ENCODE measurements at places on chromosomes 7 and 10.

- H3K4me3 ChIP-seq: no peak overlapping the region
- H3K27me3 ChIP-seq: no peaks in the 10 kb centered on the region
- no peak overlapping the region for H3K27ac ChIP-seq
- H3K36me3 ChIP-seq: no peaks in the 10 kb centered on the region
These were observed 178.7 kb downstream of the DNAJB6 start for GRCh38 chr7:157515342-157516041.

GRCh38 chr7:148828965-148829364, 55.1 kb downstream of the EZH2 start:
- H3K4me3 ChIP-seq: no peak overlapping the region
- no peaks in the 10 kb centered on the region for H3K4me1 ChIP-seq
- DNase-seq: no peak
- H3K27me3 ChIP-seq: no peaks in the 10 kb centered on the region

DNA sequence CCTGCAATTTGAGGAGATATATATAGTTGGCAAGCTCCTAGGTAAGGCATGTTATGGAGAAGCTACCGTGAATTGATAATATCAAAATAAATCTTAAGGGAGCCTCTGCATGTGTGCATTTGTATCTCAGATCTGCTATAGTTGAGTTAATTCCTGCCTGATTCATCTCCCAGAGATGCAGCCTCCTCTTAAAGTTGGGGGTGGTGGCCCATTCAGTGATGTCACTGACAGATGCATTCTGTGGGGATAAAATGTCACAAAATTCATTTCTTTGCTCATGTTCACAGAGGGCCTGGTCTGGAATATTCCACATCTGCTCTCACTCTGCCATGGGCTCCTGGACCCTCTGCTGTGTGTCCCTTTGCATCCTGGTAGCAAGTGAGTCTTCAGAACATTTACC, 185.8 kb upstream of the PRSS1 start:
- H3K27ac ChIP-seq: no peak overlapping the region
- no peaks in the 10 kb centered on the region for H3K36me3 ChIP-seq
- DNase-seq: no peak
- H3K4me1 ChIP-seq: no peaks in the 10 kb centered on the region

GRCh38 chr7:3446786-3447185, 145.7 kb downstream of the SDK1 start:
- no peaks in the 10 kb centered on the region for H3K4me1 ChIP-seq
- no peak overlapping the region for H3K4me3 ChIP-seq
- H3K27me3 ChIP-seq: no peaks in the 10 kb centered on the region
- no peak for DNase-seq
- no peak overlapping the region for H3K27ac ChIP-seq

- no peaks in the 10 kb centered on the region for H3K36me3 ChIP-seq
- H3K4me1 ChIP-seq: no peaks in the 10 kb centered on the region
- no peaks in the 10 kb centered on the region for H3K27me3 ChIP-seq
- no peak overlapping the region for H3K27ac ChIP-seq
These were observed 63.6 kb upstream of the TRIM24 start for GRCh38 chr7:138396251-138397070.

GRCh38 chr7:146375170-146375569, 258.6 kb downstream of the CNTNAP2 start:
- H3K4me1 ChIP-seq: no peaks in the 10 kb centered on the region
- no peak for DNase-seq
- H3K27me3 ChIP-seq: no peaks in the 10 kb centered on the region
- H3K4me3 ChIP-seq: no peak overlapping the region

- no peaks in the 10 kb centered on the region for H3K36me3 ChIP-seq
- no peak overlapping the region for H3K4me3 ChIP-seq
- no peaks in the 10 kb centered on the region for H3K27me3 ChIP-seq
- no peaks in the 10 kb centered on the region for H3K4me1 ChIP-seq
- H3K27ac ChIP-seq: no peak overlapping the region
- DNase-seq: no peak
These were observed 386.7 kb downstream of the PHTF2 start for GRCh38 chr7:78185149-78185745.

GRCh38 chr10:58362027-58362789, 23.0 kb upstream of the TFAM start:
- H3K4me1 ChIP-seq: no peaks in the 10 kb centered on the region
- no peak overlapping the region for H3K27ac ChIP-seq
- no peak overlapping the region for H3K4me3 ChIP-seq
- H3K27me3 ChIP-seq: no peaks in the 10 kb centered on the region
- no peaks in the 10 kb centered on the region for H3K36me3 ChIP-seq

- H3K27me3 ChIP-seq: no peaks in the 10 kb centered on the region
- no peak for DNase-seq
- H3K36me3 ChIP-seq: no peaks in the 10 kb centered on the region
- no peaks in the 10 kb centered on the region for H3K4me1 ChIP-seq
- no peak overlapping the region for H3K27ac ChIP-seq
These were observed 38.2 kb downstream of the ELAPOR2 start for GRCh38 chr7:87021285-87021684.

GRCh38 chr10:59513558-59513957, 151.2 kb upstream of the FAM13C start:
- no peak for DNase-seq
- no peaks in the 10 kb centered on the region for H3K27me3 ChIP-seq
- H3K4me3 ChIP-seq: no peak overlapping the region
- no peaks in the 10 kb centered on the region for H3K36me3 ChIP-seq

DNA sequence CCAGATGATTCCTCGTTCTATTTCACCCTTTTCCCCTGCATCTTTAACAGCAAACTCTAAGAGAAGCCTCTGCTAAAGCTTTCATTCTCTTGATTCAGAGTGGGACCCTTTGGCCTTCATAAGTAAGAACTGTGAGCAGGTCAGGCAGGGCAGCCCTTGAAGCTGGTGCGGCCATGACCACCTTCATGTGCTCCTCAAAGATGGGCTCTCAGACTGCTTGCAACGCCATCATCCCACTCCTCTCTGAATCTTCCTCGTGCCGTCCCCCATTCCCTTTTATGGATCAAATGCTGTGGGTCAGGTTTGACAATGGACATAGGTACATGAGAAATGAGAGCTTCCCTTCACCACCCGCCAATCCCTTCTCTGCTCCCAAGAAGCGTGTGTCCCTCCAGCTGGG, 207.4 kb downstream of the TCF7L2 start:
- H3K27me3 ChIP-seq: no peaks in the 10 kb centered on the region
- no peak for DNase-seq
- no peak overlapping the region for H3K27ac ChIP-seq
- peaks cover 8% of the 10 kb centered on the region for H3K4me1 ChIP-seq

GRCh38 chr10:132096223-132096622, 30.5 kb downstream of the JAKMIP3 start:
- H3K27me3 ChIP-seq: no peaks in the 10 kb centered on the region
- DNase-seq: no peak
- H3K36me3 ChIP-seq: no peaks in the 10 kb centered on the region
- no peak overlapping the region for H3K4me3 ChIP-seq
- H3K4me1 ChIP-seq: no peaks in the 10 kb centered on the region

GRCh38 chr7:108088729-108089128, 41.4 kb downstream of the LAMB4 start:
- H3K27ac ChIP-seq: no peak overlapping the region
- H3K4me3 ChIP-seq: no peak overlapping the region
- DNase-seq: no peak
- H3K4me1 ChIP-seq: peaks cover 6% of the 10 kb centered on the region
- H3K36me3 ChIP-seq: no peaks in the 10 kb centered on the region
- H3K27me3 ChIP-seq: no peaks in the 10 kb centered on the region

- H3K27me3 ChIP-seq: no peaks in the 10 kb centered on the region
- H3K4me3 ChIP-seq: no peak overlapping the region
- DNase-seq: no peak
- H3K27ac ChIP-seq: no peak overlapping the region
These were observed 178.0 kb downstream of the ADARB2 start for GRCh38 chr10:1559311-1559710.

GRCh38 chr7:74053589-74054186, 25.7 kb downstream of the ELN start:
- no peak for DNase-seq
- H3K27me3 ChIP-seq: no peaks in the 10 kb centered on the region
- H3K27ac ChIP-seq: no peak overlapping the region
- no peaks in the 10 kb centered on the region for H3K36me3 ChIP-seq
- H3K4me1 ChIP-seq: no peaks in the 10 kb centered on the region
- no peak overlapping the region for H3K4me3 ChIP-seq

DNA sequence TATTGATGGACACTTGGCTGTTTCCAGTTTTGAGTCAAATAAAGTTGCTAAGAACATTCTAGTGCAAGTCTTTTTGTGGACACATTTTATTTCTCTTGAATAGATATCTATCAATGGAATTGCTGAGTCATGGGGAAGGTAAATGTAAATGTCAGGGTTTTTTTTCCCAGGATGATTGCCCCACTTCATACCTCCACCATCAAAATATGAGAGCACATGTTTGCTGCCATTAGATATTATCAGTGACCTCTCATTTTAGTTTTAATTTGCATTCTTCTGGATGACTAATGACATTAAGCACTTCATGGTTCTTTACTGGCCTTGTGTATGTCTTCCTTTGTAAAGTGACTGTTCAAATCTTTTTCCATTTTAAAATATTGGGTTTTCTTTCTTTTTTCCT, 45.7 kb downstream of the PAPSS2 start:
- no peaks in the 10 kb centered on the region for H3K27me3 ChIP-seq
- H3K36me3 ChIP-seq: no peaks in the 10 kb centered on the region
- no peak overlapping the region for H3K4me3 ChIP-seq
- no peak overlapping the region for H3K27ac ChIP-seq
- H3K4me1 ChIP-seq: peaks cover 58% of the 10 kb centered on the region

DNA sequence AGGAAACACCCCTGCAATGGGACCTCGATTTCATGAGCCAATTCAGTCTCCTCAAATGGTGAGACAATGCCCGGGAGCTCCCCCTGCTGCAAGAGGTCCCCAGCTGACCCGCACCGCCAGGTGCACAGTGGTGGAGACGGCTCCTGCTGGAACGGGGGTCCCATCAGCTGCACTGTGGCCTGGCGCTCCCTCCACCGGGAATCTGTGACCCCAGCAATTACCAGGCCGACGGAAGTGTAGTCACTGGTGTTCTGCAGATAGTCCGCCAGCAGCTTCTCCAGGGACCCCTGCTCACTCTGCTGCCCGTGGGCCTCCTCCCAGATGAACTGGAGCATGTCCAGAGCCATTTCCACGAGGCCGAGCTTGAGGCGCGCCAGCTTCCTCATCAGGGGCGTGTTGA, 64.9 kb upstream of the NKX6-2 start:
- no peaks in the 10 kb centered on the region for H3K36me3 ChIP-seq
- no peaks in the 10 kb centered on the region for H3K27me3 ChIP-seq
- no peak for DNase-seq
- H3K27ac ChIP-seq: no peak overlapping the region
- no peaks in the 10 kb centered on the region for H3K4me1 ChIP-seq
- H3K4me3 ChIP-seq: no peak overlapping the region

- no peaks in the 10 kb centered on the region for H3K27me3 ChIP-seq
- no peak overlapping the region for H3K27ac ChIP-seq
- no peaks in the 10 kb centered on the region for H3K36me3 ChIP-seq
- no peaks in the 10 kb centered on the region for H3K4me1 ChIP-seq
- no peak for DNase-seq
- H3K4me3 ChIP-seq: no peak overlapping the region
These were observed 78.5 kb upstream of the INSIG1 start for GRCh38 chr7:155219154-155219531.

GRCh38 chr7:158550886-158551452, 36.7 kb downstream of the PTPRN2 start:
- DNase-seq: peak; percentile 41
- no peaks in the 10 kb centered on the region for H3K36me3 ChIP-seq
- H3K27me3 ChIP-seq: no peaks in the 10 kb centered on the region

- no peaks in the 10 kb centered on the region for H3K4me1 ChIP-seq
- no peak overlapping the region for H3K27ac ChIP-seq
- no peak overlapping the region for H3K4me3 ChIP-seq
These were observed 58.0 kb upstream of the IL6 start for GRCh38 chr7:22668971-22669401.

- H3K4me1 ChIP-seq: no peaks in the 10 kb centered on the region
- H3K36me3 ChIP-seq: no peaks in the 10 kb centered on the region
- H3K27ac ChIP-seq: no peak overlapping the region
- H3K27me3 ChIP-seq: no peaks in the 10 kb centered on the region
- H3K4me3 ChIP-seq: no peak overlapping the region
- no peak for DNase-seq
These were observed 81.9 kb upstream of the ZNF800 start for GRCh38 chr7:127474457-127474856.

DNA sequence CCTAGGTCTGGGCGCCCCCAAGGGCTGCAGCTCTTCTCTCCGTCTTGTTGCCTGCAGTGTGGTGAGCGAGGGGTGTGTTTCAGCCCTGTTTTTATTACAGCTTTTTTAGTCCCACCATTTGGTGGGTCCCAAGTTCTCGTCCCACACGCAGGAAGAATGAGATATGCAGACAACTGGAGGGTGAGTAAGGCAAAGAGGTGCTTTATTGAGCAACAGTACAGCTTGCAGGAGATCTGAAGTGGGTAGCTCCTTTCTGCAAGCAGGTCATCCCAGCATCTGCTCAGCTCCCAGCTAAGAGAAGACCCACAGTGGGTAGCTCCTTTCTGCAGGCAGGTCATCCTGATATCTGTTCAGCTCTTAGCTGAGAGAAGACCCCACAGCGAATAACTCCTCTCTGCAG, 28.2 kb downstream of the C10orf67 start:
- no peak overlapping the region for H3K27ac ChIP-seq
- H3K27me3 ChIP-seq: no peaks in the 10 kb centered on the region
- DNase-seq: no peak
- H3K36me3 ChIP-seq: no peaks in the 10 kb centered on the region

DNA sequence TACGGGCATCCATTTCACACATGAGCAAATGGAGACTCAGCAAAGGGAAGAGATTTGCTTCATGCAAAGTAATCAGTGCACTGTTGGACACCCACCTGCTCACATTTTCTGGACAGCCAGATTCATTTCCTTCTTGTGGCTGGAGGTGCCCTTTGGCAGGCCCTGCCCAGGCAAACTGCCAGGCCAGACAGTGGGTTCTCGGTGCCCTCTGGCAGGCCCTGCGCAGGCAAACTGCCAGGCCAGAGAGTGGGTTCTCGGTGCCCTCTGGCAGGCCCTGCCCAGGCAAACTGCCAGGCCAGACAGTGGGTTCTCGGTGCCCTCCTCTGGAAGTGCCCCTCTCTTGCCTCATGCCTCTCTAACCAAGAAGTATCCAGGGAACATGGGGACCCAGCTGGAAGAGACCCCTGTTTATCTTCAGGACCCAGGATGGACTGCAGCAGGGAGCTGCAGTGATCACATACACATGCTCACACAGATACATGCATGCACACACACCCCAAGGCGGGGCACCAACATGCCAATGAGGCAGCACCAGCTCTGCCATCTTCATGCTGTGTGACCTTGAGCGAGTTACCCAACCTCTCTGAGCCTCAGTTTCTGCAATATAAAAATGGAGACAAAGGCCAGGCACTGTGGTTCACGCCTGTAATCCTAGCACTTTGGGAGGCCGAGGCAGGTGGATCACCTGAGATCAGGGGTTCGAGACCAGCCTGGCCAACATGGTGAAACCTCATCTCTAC, 67.1 kb downstream of the OAT start:
- no peaks in the 10 kb centered on the region for H3K4me1 ChIP-seq
- DNase-seq: peak; percentile 72
- no peak overlapping the region for H3K4me3 ChIP-seq
- H3K36me3 ChIP-seq: no peaks in the 10 kb centered on the region
